ENCODE measurements at places on chromosomes 16 and 17.

- no peak for DNase-seq
These were observed 29.2 kb downstream of the TRIM25 start for GRCh38 chr17:56884483-56885311.

- no peak for DNase-seq
These were observed 72.0 kb upstream of the MAF start for GRCh38 chr16:79672524-79672923.

GRCh38 chr16:22887445-22887844 lies 73.5 kb downstream of the HS3ST2 start:
- DNase-seq, result no peak

- no peak for DNase-seq
These were observed at the start of gene TMIGD1 for GRCh38 chr17:30333503-30334360. Gene TMIGD1 (minus strand): TSS chr17:30334057. CDS start chr17:30332133, 1,924 bp downstream.

- DNase-seq, result no peak
These were observed 8.9 kb upstream of the IL32 start for GRCh38 chr16:3056336-3057180.

GRCh38 chr17:43069368-43069898 lies 44.4 kb downstream of the RND2 start:
- no peak for DNase-seq

- no peak for DNase-seq
These were observed 59.2 kb downstream of the BMERB1 start for GRCh38 chr16:15493466-15494180.

DNA sequence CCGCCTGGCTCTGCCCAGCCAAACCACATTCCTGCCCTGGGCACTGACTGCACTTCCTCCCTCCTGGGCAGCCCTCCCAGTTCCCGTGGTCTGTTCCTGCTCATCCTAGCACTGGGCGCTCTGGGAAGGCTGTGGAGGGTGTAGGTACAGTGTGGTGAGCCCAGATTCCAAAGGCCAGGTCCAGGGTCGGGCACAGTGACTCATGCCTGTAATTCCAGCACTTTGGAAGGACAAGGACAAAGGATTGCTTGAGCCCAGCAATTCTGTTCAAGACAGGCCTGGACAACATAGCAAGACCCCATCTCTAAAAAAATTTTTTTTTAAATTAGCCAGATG lies 30.6 kb downstream of the C16orf74 start:
- DNase-seq, result no peak
